HTR-8/SVneo (cell line): ENCODE measurements at places on chromosomes 3 and 15.
A peak's percentile ranks its signal among the peaks of the same experiment; 100 is the strongest.

DNA sequence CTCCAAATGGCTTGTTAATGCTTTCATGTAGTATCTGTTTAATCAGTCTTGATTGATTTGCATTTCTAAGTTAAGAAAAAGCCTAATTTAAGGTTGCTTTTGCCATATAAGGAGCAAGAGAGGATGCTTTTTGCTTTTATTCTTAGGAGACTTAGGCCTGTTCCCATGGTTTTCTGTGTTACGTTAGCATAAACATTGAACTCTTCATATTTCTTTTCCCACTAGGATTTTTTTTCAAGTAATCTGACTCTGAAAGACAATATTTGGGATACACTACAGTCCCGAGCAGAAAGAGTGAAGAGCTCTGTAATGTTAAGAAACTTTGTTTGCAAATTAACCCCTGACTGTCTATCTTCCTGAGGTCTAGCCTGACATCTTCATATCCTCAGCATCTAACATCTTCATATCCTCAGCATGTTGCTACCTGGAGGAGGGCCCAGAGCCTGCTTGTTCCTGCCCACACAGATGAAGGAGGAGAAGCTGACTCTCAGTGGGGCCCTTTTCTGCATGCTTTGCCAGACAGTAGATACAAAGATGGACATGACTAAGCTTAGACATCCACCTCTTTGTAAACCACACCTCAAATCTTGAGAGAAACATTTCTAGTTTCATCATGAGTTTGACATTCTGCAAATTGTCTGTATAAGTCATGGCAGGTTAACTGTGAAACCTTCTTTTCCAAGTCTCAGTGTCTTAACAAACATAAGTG, 86.2 kb upstream of the COL6A5 start:
- DNase-seq, result no peak

- DNase-seq, result no peak
These were observed 36.9 kb downstream of the NCK1 start for GRCh38 chr3:136898954-136899353.

DNA sequence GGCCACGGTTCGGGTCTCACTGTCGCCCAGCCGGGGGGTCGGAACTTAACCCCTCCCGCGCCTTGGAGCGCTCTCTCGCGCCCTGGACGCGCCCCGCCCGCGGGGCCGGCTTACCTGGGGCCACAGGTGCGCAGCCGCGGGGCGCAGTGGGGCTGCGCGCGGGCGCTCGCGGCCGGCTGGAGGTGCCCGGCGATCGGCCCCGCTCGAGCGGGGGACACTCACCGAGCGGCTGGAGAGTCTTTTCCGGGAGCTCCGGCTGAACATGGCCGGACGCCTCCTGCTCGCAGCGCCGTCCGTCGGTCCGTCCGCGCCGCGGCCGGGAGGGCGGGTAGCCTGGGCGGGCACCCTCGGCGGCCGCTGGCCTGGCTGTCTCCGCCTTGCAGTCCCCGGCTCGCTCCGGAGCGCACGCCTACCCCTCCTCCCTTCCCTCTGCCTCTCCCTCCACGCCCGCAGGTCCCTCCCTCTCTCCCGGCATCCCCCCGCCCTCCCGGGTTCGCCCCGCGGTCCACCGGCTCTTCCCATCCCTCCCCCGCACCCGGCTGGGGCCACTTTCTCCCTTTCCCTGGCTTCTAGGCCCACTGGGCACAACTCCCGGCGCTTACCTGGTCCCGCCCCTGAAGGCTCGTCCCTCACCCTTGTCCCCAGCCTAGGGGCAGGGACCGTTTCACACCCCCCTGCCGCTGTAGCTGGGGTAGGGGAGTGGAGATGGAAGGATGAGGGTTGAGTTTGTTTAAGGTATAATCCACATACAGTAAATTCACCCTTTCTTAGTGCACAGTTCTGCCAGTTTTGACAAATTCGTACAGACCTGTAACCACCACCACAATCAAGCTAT, 220.1 kb upstream of the PRICKLE2 start:
- DNase-seq, result peak; percentile 36

GRCh38 chr3:172298247-172298646, 150.0 kb downstream of the GHSR start:
- no peak for DNase-seq

DNA sequence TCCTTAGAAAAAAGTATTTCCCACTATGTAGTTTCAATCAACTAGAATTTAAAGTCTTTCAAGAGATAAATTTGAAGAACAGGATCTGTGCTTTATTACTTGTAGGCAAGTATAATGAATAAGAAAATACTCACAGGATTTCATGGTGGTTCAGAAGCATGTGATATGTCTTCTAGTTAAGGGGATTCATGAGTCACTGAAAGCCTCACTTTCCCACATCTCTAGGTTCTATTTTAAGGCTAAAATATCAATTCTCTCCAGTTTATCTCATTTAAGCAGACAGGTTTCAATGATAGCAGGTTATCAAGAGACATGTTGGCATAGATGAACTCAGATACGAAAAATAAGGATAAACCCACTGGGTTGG, 437.8 kb upstream of the BCHE start:
- no peak for DNase-seq

GRCh38 chr15:67824976-67825880, at the start of gene SKOR1:
SKOR1 (plus strand) TSS chr15:67825509; CDS start chr15:67825603, 94 bp downstream.
- DNase-seq, result no peak
